T follicular helper cell (primary cell): ENCODE measurements at places on chromosomes 7 and 10.
A peak's percentile ranks its signal among the peaks of the same experiment; 100 is the strongest.

GRCh38 chr10:132010483-132010882 lies 28.8 kb upstream of the BNIP3 start:
- DNase-seq, result no peak

- no peak for DNase-seq
Measured at GRCh38 chr10:5959581-5960069, 17.7 kb downstream of the IL15RA start.

- DNase-seq, result no peak
Measured at GRCh38 chr7:45183711-45184210, 26.2 kb downstream of the RAMP3 start.

GRCh38 chr10:94361171-94361794 lies 1.5 kb downstream of the NOC3L start:
- peak; percentile 1 for DNase-seq

DNA sequence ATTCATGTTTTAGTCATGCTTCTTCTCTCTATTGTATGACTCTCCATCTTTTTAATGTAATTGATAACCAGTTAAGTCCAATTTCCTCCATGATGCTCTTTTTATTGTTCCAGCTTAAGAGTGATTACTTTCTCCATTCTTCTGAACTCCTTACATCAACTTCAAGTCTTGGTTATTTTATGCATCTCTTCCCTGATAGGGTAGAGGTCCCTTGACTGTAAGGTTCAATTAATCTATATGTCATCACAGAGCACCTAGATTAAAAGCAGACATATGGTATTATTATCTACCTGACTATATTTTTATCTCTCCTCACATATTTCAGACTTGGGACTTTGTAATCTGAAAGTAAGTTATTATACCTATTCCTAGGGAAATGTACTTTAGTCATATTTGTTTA lies 853.1 kb downstream of the REEP3 start:
- DNase-seq, result no peak

DNA sequence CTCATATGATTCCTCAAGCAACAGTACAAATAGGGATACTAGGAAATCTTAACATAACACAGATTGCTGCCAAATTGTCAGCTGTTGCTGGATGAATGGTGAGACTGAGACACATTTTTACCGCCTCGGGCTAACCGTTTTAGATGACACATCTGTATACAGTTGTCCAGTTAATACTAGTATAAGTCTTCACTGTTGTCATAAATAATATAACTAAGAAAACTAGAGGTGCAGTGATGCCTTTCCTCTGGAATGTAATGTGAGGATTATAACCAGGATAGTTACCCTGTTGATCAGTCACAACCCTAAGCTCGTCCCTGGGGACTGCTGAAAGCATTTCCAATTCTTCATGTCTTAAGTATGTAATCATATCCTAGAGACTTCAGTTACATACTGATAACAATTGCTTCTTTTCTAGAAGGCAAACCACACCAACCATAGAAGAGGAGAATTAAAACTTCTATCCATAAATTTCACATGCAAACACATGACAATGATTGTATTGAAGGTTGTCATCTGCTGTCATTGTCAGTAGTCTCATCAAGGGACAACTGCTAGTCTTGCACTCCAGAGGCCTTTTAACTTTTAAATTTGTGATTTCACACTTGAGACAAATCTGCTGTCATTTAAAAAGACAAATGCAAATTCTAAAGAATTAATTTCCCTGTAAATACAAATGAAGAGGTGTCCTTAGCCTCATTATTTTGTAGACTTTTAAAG lies 100.4 kb upstream of the SEMA3D start:
- DNase-seq, result no peak

DNA sequence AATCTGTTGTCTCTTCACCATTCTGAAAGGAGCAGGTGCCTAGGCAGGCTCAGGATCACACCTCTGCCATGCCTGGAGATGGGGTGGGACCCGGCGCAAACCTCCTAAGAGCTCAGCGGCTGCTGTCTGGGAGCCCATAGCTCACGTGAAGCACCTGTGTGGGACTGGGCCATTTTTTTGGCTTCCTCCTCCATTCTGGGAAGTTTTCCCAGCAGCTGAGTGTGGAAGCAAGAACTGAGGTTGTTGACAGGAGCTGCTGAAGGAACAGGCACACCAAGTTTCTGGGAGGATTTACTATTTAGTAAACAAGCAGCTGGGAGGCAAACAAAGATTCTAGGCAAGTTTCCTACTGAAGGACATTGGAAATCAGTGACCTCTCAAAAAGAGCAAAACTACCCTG lies 77.3 kb downstream of the FAM13C start:
- no peak for DNase-seq

DNA sequence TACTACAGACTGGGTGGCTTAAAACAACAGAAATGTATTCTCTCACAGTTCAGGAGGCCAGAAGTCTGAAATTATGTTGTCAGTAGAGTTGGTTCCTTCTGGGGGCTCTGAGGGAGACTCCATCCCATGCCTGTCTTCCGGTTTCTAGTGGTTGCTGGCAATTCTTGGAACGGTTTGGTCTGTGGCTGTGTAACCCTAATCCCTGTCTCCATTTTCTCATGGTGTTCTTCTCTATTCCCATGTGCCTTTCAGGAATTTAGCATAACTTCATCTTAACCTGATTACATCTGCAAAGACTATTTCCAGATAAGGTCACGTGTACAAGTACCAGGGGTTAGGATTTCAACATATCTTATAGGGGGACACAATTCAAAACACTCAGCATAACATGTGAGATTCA lies 73.2 kb downstream of the FAM241B start:
- no peak for DNase-seq

GRCh38 chr7:48101968-48102367 lies 12.9 kb downstream of the UPP1 start:
- no peak for DNase-seq

GRCh38 chr10:129613377-129613980 lies 146.4 kb downstream of the MGMT start:
- no peak for DNase-seq

DNA sequence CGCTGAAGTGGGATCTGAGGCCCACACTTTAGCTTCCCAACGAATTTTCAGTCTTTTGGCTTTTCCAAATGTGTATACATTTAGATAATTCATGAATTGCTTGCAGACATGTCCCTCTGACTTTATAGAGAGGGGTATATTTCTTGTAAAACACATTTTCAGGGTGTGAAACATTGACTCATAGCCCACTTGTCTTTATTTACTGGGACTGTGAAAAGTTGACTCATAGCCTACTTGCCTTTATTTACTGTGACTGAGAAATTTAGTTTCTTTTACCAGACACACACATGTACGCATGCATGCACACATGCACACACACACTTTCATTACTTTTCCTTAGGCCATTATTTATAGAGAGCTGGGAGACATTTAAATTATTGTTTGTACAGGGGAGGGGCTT lies 79.1 kb downstream of the VTI1A start:
- no peak for DNase-seq

DNA sequence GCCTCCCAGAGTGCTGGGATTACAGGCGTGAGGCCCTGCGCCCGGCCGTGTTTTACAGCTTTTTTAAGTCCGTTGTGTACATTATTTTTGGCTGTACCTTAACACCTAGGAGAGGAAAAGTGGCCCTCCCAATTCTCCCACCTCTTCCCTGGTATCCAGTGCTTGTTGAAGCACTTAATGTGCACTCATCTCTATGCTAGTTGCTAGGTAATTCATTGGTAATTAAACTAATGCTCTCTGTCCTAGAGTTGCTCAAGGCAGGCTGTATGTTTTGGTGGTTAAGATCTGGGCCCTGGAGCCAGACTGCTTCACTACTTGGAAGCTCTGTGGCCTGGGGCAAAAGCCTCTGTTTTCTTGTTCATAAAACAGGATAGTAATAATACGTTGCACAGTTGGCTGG lies 19.6 kb downstream of the AVPI1 start:
- no peak for DNase-seq
